Stimulated activated CD4-positive, alpha-beta T cell treated with anti-CD3 and anti-CD28 coated beads, Interleukin-4, amount 100 ng/mL, for 48 hours (primary cell): ENCODE measurements at places on chromosomes 7 and 10.
A peak's percentile ranks its signal among the peaks of the same experiment; 100 is the strongest.

DNA sequence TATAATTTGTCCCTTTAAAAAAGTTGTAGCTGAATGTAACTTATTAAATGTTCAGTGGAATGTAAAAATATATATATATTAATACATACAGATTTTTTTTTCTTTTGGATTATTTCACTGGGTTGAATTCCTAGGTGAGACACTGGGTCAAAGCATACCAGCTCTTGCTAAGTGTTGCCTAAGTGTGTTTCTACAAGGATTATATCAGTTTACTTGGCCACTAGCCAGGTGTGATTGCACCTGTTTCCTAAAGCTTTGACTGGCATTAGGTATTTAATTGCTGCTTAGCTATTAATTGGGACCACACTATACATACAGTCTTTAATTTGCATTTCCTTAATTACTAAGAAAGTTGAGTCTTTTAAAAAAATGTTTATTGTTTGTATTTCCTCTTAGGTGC, 5.5 kb upstream of the ELOVL3 start:
- no peak for DNase-seq

DNA sequence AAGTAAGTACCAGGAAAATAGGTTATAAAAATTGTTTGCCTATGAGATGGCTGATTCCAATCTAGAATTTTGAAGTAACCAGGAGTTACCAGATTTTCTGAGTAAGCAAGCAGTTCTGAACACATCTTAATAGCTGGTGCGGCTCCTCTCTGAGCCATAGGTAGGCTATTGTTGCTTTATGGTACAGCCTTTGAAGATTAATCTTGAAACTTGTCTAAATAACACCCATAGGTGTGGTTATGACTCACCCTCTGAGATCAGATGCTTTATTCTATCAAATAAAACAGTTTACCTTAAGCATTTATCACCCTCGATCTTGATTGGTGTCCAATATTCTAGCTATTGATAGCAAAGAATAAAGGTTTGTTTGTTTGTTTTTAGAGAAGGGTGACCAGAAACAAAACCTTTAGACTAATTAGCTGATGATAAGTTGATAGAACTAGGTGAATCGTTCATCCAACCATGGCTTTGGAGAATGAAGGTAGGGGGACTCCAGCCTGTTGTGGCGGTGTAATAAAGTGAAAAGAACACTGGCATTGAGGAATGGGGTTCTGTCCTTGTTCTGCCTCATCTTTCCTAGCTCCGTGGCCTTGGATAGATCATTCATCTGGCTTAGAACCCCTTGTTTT, 72.2 kb downstream of the VTI1A start:
- DNase-seq = no peak

DNA sequence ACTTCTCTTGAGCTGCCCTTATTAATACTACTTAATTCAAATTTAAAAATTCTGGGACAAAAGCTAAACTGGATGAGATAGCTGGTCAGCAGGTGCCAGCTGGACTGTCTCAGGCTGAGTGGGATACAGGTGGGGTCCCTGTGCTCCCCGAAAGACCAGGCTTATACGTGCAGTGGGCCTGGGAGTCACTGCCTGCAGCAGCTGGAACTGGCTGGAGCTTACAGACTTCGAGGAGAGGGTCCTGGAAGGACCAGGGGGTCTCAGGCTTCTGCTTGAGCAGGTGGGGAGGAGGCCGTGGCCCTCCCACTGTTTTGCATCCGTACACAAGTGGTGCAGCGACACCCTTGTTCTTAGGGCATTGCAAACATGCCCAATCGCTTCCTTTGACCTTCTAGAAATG, 203.7 kb downstream of the GLRX3 start:
- no peak for DNase-seq

DNA sequence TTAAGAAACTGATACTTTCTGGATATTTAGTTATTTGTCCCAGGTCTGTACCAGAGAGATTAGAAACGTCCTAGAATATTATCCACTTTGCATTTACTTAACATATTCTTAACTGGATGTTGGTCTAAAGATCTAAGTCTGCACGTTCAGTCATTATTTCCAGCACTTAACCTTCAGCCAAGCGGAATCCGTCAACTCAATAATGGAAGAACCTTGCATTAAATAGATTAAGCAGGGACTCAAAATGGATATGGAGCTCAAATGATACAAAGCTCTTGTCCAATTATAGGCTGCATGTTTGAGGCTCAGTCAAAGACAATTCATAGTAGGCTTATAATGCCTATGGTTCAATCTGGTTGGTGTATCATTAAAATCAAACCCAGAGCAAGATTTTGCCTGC, 162.9 kb downstream of the SEMA3D start:
- DNase-seq = no peak

GRCh38 chr7:73707045-73707631, 12.3 kb downstream of the STX1A start:
- no peak for DNase-seq

DNA sequence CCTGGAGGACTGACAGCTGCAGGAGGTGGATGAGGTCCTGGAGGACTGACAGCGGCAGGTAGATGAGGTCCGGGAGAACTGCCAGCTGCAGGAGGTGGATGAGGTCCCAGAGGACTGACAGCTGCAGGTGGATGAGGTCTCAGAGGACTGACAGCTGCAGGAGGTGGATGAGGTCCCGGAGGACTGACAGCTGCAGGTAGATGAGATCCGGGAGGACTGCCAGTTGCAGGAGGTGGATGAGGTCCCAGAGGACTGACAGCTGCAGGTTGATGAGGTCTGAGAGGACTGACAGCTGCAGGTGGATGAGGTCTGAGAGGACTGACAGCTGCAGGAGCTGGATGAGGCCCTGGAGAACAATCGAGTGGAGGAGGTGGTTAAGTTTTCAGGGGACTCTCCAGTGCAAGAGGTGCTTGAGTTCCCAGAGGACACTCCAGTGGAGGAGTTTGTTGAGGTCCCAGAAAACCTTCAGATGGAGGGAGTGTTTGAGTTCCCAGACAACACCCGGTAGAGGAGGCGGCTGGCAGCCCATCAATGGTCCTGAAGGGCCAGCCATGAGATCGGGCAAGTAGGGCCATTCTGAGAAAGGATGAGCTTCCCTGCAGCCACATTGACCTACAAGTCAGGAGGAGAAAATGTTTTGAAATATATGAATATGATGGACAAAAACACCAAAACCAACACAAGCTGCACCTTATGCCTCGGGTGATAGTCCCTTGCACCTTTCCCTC, 4.7 kb upstream of the EIF5AL1 start:
- DNase-seq = no peak

- DNase-seq = no peak
Observed at GRCh38 chr7:101411508-101411874, 48.8 kb downstream of the COL26A1 start.

DNA sequence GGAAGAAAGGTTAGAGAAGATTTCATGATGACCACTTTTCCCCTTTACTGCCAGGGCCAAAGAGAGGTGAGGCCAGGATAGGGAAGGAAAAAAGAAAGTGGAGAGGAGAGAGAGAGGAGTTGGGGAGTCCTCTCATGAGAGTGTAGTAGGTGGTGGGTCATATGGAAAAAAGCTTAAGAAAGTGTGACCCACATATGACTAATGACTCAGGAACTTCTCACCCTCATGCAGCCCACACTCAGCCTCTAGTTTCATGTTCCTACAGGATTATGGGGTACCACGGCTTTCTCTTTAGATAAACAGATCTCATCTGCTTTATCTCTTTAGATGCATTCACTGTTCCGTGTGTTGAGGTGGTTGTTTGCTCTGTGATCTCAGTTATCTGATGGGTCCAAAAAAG, 462.5 kb upstream of the IGFBP3 start:
- no peak for DNase-seq

DNA sequence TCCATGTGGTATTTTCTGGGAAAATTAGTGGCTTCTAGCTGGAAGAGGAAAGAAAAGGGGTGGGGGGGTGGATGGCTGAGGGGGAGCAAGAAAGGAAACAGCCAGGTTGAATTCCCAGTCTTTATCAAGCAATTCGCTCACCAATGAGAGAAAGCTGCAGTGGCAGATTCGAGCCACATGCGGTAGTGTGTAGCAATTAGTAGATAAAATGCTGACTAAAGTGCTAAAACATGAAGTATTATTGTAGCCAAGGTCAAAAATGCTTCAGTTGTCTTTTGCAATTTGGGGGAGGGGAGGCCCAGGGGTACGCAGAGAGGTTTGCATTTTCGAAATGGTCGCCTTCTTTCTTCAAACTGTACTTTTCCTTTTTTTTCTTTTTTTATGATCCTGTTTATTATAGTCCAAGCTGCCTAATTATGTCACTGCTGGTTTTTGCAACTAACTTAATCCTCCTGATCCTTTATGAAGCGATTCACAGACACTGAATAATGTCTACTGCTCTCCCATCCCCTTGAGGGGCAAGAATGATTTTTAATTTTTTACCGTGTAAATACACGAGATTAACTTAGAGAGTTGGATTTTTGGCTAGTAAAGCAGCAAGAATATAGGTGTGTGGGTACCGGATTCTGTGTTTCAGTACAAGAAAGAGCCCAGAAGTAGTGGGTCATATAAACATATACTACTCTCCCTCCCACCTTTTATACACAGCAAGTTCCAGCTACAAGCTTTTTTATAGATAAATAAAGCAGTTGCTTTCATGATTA, 3.6 kb upstream of the ARID5B start:
- no peak for DNase-seq

DNA sequence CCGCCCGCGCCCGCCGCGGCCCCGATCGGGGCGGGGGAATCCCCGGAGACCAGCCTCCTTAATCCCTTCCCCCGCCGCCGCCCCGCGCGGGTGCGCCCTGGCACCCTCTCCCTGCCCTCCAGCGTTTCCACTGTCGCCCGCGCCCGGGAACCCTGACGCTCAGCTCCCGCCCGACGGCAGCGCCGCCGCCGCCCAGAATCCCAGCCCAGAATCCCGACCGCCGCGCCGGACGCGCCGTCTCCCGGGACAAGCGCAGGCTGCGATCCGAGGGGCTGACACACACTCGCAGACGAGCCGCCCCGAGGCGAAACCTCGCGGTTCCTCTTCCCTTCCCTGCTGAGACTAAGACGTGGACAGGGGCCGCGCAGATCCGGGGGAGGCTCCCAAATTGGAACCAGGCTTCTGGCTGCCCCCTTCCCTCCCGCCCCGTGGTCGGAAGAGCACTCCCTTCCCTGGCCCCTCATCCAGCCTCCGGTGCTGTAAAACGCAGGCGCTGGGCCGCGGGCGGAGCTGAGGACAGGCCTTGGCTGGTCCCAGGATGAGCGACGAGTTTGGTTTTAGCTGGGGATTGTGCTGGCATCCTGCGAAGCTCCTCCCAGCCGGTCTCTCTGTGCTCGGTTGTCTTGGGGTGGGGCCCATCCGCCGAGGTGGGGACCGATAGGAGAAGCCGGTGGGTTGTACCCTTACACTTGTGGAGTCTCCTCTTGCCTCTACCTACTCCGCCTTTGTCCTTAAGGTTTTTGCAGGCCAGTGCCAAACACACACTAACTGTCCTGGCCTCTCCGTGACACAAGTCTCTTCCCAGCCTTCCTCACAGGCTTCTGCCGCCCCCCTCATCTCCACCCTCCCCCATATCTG, 1.1 kb downstream of the MARVELD1 start:
- peak; percentile 14 for DNase-seq

DNA sequence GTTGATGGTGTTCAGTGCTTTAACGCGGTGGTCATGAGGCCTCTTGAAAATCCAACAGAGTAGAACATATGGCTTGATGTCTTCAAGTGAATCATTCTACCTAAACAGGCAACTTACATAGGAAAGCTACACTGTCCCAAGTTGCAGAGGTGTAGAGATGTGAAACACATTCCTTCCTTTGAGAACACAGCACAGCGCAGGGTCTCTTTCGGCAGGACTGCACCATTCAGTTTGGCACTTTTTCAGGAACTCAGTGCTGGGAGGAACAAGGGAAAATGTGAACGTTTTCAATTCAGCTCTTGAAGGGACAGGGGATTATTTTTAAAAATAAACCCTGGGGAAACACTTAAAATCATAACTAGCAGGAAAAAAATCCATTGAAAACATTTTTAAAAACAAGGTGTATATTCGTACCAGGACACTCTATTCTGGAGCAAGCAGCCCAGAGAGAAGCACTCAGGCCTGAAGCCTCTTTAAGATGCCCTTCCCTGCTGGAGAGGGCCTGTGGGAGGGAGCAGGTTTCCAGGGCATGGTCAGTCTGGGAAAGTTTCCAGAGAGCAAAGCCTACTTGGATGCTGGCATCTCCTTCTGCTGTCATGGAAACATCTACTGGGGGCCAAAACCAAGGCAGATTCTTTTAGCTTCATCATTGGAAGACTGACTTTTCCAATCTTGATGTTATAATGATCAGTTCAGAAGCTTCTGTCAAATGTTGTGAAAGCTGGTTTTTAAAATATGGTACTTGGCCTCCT, 60.4 kb upstream of the NPVF start:
- DNase-seq = no peak

DNA sequence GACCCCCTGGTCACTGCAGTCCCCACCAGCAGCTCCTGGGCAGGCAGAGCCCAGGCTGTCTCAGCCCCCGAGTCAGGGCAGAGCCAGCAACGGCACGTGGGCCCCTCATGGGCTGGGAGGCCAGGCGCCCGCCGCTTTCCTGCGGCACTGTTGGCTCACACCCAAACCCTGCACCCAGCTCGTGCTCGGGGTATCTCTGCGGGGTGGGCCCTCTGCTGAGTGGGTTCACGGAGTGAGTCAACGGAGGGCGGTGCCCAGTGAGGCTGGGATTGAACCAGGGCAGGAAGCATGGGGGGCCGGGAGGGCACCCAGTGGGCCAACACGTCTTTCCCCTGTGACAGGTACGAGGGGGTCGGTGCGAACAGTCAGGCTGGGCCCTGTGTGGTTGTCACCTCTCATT, 28.9 kb downstream of the ADAP1 start:
- no peak for DNase-seq

GRCh38 chr7:134371536-134371935, 54.8 kb upstream of the SLC35B4 start:
- no peak for DNase-seq

DNA sequence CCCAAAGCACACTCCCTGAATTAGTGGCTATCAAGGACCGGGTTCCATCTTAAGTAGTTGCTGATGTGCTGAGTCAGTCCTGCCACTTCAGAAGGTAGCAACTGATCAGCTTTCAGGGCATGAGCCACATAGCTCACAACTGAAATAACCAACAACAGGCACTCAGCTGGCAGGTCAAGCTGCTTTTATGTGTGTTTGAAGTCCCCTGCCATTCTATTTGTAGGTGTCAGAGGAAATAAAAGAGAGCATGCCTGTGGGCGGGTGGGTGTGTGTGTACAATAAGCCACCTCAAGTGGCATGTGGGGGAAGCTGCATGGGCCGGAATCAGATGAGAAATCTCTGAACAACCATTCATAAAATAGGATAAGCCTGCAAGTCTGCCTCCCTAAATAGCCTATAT, 114.3 kb upstream of the YAE1 start:
- DNase-seq = no peak

DNA sequence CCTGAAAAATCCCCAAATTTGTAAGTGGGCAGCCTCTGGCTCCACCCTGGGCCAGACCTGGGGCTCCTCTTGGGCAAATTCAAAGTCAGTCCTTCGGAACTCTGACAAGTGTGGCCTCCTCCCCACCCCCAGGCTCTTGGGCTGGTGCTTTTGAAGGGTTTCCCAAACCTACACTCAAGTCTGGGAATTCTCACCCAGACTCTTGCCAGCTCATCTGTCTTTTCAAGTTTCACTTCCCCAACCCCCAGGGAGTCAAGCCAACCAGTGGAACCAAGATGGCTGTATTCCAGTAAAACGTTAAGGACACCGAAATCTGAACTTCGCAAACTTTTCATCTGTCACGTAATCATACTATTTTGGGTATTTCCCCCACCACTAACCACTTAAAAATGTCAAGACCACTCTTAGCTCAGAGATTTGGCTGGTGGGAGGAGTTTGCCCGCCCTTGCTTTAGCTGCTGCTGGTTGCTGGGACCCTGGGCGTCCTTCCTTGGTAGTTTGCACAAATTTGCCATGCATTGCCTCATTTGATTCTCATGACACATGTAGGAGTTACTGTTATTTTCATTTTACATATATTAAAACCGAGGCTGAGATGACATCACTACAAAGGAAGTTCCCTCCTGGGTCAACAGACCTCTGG, 1.7 kb upstream of the MYO1G start:
- peak; percentile 85 for DNase-seq
